ENCODE measurements at places on chromosomes 2 and 18.

GRCh38 chr18:80172056-80172455 lies 63.0 kb downstream of the ADNP2 start:
- DNase-seq, result no peak

GRCh38 chr2:240363746-240364581 lies 71.5 kb upstream of the GPC1 start:
- no peak for DNase-seq

GRCh38 chr2:172119089-172119488 lies 16.4 kb upstream of the DLX2 start:
- no peak for DNase-seq

DNA sequence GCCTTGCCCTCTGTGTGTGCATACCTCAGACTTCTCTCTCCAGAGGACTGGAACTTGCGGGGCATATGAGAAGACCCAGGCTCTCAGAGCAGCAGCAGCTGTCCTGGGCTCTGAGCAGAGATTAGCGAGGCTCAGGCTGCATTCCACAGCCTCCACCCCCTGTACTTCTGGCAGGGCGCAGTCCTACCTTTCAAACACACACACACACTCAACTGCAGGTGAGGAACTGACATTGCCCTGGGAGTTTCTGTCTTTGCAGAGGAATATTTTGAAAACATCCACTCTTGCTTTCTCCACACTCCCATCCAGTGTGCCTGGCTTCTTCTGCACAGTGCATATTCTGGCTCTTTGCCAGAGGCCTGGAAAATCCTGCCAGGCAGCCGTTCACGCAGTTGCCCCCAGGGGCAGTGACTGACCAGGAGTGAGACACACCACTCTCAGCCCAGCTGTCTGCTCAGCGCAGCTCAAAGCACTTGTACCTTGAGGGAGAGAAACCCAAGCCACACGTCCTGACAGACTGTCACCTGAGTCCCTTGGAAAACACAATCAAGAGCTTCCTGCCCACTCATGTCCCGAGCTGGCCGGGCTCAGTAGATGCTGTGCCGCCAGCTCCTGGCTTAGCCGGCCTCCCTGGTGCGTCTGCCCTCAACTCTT lies 460.8 kb downstream of the RNF144A start:
- DNase-seq, result no peak

DNA sequence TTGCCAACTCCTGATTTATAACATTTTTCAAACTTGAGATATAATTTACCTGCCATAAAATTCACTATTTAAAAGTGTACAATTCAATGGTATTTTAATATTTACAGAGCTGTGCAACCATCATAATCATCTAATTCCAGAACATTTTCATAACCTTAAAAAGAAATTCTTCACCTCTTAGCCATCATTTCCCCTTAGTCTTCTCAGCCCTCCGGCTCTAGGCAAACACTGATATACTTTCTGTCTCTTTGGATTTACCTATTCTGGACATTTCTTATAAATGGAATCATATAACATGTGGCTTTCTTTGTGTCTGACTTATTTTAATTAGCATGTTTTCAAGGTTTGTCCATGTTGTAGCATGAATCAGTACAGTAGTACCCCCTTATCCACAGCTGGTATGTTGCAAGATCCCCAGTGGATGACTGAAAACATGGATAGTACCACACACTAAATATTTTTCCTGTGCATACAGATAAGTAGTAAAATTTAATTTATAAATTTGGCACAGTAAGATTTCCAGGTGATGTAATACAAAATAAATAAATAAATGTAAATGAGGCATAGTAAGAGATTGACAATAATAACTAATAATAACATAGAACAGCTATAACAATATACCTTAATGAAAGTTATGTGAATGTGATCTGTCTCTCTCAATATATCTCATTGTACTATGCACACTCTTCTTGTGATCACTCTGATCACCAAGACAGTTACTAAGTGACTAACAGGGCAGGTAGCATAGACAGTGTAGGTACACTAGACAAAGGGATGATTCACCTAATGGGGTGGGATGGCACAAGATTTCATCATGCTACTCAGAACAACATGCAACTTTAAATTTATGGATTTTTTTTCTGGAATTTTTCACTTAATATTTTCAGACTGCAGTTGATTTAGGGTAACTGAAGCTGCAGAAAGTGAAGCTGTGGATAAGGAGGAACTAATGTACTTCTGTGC lies 73.1 kb downstream of the RAB3GAP1 start:
- no peak for DNase-seq

DNA sequence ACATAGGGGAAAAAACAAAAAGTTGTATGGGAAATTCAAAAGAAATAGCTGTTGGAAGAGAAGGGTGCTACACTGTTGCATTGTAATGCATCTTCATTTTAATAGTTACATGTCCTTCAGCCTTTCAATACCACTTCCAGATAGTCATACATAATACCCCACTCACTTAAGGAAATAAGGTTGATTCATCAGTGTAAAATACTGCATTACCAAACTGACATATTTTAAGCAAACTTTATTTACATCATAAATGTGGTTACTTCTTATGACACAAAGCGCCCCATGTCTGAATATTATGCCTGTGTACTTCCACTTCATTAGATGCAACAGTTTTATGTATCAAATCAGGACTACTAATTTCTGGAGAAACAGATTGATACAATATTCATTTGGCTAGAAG lies 4.5 kb downstream of the RBMS1 start:
- no peak for DNase-seq

- DNase-seq, result no peak
Measured at GRCh38 chr2:143802242-143802641, 673.0 kb downstream of the ARHGAP15 start.

DNA sequence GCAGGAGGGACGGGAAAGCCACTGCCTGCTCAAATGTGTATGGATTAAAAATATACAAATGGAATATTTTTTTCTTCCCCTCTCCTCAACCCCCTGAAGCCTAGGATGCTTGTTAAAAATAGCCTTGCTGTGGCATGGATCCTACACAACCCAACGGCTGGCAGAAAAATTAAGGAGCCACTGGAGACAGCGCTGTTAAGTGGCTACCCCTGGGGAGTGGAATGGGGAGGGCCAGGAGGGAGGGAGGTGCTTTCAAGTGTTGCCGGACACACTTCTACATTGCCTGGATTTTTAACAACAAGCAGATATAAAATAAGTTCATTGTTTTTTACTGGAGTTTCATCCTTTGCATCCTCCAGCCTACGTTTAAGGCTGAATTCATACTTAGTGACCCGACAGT lies 66.6 kb downstream of the ZBTB7C start:
- DNase-seq, result no peak

DNA sequence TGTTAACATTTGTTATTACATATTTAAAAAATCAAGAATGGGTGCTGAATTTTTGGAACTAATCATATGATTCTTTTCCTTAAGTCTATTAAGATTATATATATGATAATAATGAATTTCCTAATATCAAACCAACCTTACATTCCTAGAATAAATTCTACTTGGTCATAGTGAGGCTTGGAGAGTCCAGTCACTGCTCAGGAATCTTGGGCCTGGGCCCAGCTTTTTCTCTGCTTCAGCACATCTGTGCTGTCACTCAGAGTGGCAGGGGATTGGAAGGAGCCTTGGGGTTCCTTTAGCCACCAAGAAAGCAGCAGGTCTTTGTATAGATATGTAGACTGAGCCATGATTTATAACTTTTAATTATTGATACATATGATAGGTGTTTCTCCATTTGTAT lies 19.9 kb upstream of the ZAP70 start:
- no peak for DNase-seq

GRCh38 chr2:205802941-205803340 lies 120.6 kb downstream of the NRP2 start:
- DNase-seq, result no peak

- no peak for DNase-seq
Measured at GRCh38 chr2:5693287-5694201, 1.4 kb downstream of the SOX11 start.
